Nucleus accumbens (tissue), 56 donors: ENCODE measurements at places on chromosomes 16 and 17.

DNA sequence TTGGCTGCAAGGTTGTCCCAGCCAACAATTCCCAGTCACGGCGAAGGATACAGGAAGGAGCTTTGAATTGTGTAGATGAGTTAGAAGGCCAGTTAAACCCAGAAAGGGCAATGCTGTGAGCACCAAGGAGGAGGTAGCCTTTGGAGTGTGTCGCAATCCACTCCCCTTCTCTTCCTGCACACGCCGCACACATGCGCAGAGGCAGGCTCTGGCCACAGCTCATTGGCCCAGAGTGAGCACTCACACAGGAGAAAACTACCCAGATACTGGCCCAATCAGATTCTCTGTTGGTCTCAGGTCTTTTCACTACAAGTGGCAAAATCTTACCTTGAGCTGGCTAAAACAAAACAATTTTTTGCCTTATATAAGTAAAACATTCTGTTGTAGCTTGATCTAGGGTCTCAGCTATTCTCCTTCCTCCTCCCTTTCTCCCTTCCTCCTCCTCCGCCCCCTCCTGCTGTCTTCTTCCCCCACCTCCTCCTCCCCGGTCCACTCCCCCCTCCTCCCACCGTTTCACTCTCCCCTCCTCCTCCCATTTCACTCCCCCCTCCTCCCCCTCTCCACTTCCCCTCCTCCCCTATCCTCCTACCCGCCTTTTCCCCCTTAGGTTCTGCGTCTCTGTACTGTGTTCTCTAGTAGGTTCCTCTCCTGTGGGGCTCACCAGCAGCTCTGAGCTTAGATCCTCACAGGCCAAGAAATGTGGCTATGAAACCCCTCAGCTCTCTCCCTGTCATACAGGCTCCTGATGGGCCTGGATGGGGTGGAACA, 344.9 kb downstream of the CPPED1 start:
- no peak for DNase-seq

GRCh38 chr16:1450218-1450617, 5.9 kb upstream of the CCDC154 start:
- DNase-seq = no peak

- DNase-seq = no peak
Observed at GRCh38 chr16:86059253-86060171, 160.6 kb downstream of the IRF8 start.

- no peak for DNase-seq
Observed at GRCh38 chr17:8397636-8398035, at the start of gene RNF222. Gene RNF222, minus strand, starts transcription at chr17:8397827. Its CDS starts 4,366 bp downstream, at chr17:8393461.

DNA sequence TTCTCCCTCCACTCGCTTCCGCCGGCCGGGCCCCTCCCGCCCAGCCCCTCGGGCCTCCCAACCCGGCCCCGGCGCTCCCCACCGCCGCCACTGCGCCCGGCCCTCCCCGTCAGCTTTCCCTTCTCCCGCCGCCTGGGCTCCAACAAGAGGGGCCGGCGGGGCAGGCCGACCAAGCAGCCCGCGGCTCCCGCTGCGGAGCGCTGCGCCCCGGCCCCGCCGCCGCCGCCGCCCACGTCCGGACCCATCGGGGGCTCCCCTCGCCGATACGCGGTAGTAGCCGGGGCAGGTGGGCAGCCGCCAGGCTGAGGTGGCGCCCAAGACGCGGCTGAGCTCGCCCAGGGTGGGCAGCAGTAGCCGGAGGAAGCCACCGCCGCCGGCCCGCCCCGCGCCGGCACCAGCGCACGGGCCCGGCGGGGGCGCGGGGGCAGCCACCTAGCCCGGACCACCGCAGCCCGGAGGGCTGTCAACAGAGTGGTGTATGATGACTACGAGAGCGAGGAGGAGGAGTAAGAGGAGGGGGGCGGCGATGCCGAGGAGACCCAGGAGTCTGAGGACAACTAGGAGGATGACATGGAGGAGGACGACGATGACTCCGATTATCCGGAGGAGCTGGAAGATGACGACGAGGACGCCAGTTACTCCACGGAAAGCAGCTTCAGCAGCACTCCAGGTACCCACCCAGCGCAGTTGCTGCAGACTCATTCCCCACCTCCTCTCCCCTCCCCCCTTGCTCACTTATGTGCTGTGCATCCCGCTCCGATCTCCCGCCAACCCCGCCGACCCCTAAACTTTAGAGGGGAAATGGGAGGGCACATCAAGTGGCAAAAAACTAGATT, 498 bp downstream of the LRRC37B start:
- peak; percentile 63 for DNase-seq

- DNase-seq = no peak
Observed at GRCh38 chr16:85258629-85259028, 146.4 kb upstream of the CIBAR2 start.

GRCh38 chr16:22648141-22648540, 137.4 kb downstream of the NPIPB5 start:
- no peak for DNase-seq

DNA sequence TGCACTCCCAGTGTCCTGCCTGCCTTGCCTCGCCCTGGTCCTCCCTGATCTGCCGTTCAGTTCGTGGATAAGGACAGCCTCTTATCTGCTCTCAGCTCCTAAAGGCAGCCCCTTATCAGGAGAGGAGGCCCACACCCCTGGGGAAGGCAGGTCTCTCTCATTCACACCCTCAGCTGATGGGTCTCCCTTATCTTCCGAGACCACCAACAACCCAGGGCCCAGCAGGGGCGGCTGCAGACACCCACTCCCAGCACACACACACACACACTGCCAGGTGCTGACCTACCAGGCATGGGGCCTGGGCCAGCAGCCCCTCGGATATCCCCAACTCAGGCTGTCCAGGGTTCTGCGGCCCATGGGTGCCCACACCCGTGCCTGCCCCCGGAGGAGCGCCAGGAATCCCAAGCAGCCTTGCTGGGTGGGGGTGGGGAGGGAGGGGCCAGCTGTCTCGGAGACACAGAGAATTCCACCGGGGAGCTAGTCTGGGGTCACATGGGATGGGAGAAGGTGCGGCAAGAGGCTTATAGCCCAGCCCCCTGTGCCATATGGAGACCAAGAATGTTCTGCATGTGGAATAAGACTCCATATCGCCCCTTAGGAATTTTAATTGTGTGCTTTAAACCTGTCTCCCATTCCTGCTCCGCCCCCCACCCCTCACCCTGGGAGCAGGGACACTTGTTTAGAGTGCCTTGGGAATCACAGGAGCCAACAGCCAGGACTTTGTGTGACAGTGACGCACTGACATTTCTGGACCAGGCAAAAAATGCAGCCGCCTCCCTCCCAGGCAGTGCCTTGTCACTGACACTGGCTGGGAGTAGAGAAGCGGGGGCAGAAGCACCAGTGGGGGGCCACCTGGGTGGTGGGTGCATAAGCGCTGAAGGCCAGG, 41.9 kb upstream of the EMP2 start:
- no peak for DNase-seq
